Activated T-cell treated with anti-CD3 and anti-CD28 coated beads, Interleukin-2, amount 50 U/mL, for 72 hours (primary cell): ENCODE measurements at places on chromosomes 3 and 15. TPM values are rescaled to one million over a fixed set of nuclear protein-coding genes. Genes with fewer than 3 reads are reported as not detected.

- H3K27me3 ChIP-seq = peaks cover 6% of the 10 kb centered on the region
- no peak overlapping the region for H3K4me3 ChIP-seq
- H3K4me1 ChIP-seq = no peaks in the 10 kb centered on the region
- peaks cover 4% of the 10 kb centered on the region for H3K36me3 ChIP-seq
- H3K27ac ChIP-seq = no peak overlapping the region
- no peak for DNase-seq
These were observed 3.9 kb upstream of the SAMD7 start for GRCh38 chr3:169907476-169907875.

DNA sequence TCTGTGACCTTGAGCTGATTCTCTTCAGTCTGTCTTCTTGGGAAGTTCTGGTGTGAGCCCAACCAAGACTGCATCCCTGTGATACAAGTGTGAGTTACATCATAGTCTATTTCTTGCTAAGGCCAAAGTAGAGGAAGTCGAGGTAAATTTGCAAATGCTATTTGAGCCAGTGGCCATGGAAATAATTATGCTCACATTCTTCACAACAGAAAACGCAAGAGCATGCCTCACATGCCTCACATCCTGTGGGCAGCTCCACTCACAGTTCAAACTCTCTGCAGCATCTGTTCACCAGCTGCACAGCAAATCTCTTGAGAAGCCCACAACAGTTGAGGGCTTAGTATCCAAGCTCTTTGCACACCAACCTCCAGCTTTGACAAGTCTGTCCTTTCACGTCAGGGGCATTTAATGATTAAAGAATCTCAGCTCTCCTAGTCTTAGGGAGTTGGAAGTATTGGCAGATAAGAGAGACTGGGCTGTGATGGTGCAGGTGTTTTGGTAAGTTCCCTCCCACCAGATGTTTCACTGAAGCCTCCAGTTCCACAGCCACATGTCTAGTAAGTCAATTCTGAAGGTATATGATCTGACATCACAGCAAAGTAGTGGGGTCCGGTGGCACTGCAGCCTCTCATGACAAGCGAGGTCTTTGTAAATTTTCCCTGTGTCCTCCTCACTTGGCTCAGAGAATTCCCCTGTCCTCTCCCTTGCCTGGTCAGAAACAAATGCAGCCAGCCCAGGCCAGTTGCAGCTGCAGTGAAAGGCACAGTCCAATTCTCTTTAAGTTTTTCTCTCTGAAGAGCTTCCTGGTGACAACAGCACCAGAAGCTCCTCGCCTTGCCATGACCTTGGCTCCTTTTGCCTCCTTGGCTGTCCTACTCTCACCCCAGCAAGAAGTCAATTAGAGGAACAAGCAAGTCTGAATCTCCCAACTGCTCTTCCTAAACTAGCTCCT lies 166.1 kb downstream of the SSR3 start:
- no peaks in the 10 kb centered on the region for H3K4me1 ChIP-seq
- DNase-seq = no peak
- peaks cover 16% of the 10 kb centered on the region for H3K27me3 ChIP-seq
- H3K36me3 ChIP-seq = no peaks in the 10 kb centered on the region
- no peak overlapping the region for H3K27ac ChIP-seq

DNA sequence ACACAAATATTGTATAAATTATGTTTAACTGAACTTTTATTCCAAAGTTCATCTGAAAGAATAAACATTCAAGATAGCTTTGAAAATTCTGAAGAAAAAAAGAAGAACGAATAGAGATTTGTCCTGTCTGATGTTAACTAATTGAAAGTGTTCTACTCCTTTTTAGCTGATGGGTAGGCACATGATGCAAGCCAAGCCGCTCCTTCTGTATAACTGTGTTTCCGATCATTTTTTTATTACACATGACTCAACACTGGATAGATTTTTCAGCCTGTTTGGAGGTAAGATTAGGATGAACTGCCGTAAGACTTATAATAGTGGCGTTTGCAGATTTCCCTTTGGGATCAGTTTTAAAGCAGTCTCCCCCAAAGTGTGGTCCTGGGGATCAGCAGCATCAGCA lies 19.0 kb downstream of the NSUN3 start:
- peaks cover 2% of the 10 kb centered on the region for H3K36me3 ChIP-seq
- peaks cover 37% of the 10 kb centered on the region for H3K4me1 ChIP-seq
- H3K27ac ChIP-seq = no peak overlapping the region

- no peak overlapping the region for H3K27ac ChIP-seq
- no peaks in the 10 kb centered on the region for H3K36me3 ChIP-seq
- H3K4me1 ChIP-seq = peaks cover 10% of the 10 kb centered on the region
- no peak for DNase-seq
- peaks cover 48% of the 10 kb centered on the region for H3K27me3 ChIP-seq
- H3K4me3 ChIP-seq = peak overlapping the region; percentile 77
These were observed 1.0 kb downstream of the LRRC2 start for GRCh38 chr3:46565077-46565476.

- no peak overlapping the region for H3K4me3 ChIP-seq
- no peaks in the 10 kb centered on the region for H3K4me1 ChIP-seq
- DNase-seq = peak; percentile 7
- H3K27ac ChIP-seq = no peak overlapping the region
- no peaks in the 10 kb centered on the region for H3K36me3 ChIP-seq
These were observed 84.2 kb upstream of the ABHD2 start for GRCh38 chr15:89003865-89004725.

- no peak for DNase-seq
- no peak overlapping the region for H3K4me3 ChIP-seq
- H3K27me3 ChIP-seq = no peaks in the 10 kb centered on the region
- H3K27ac ChIP-seq = no peak overlapping the region
These were observed 40.6 kb upstream of the TNFAIP8L3 start for GRCh38 chr15:51135276-51135675.

DNA sequence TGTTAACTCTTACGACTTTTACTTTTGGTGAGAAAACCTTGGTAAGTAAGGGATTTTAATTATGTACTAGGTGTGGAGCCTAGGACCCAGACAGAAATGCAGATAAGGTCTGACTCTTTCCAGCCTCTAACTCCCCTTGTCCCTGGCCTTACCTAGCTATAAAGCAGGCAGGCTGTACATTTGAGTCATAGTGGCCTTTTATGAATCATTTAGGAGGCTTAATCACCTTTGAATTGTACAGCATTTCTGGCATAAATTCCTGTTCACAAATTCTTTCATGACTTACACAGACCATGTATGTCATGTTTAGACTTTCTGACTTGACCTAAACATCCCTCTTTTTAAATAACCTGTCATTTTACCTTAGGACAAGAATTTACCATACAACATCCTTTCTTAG lies 47.4 kb downstream of the CHCHD4 start:
- peaks cover 20% of the 10 kb centered on the region for H3K27me3 ChIP-seq
- H3K4me3 ChIP-seq = no peak overlapping the region
- H3K4me1 ChIP-seq = peaks cover 8% of the 10 kb centered on the region
- DNase-seq = no peak
- H3K36me3 ChIP-seq = peaks cover 1% of the 10 kb centered on the region
- no peak overlapping the region for H3K27ac ChIP-seq

DNA sequence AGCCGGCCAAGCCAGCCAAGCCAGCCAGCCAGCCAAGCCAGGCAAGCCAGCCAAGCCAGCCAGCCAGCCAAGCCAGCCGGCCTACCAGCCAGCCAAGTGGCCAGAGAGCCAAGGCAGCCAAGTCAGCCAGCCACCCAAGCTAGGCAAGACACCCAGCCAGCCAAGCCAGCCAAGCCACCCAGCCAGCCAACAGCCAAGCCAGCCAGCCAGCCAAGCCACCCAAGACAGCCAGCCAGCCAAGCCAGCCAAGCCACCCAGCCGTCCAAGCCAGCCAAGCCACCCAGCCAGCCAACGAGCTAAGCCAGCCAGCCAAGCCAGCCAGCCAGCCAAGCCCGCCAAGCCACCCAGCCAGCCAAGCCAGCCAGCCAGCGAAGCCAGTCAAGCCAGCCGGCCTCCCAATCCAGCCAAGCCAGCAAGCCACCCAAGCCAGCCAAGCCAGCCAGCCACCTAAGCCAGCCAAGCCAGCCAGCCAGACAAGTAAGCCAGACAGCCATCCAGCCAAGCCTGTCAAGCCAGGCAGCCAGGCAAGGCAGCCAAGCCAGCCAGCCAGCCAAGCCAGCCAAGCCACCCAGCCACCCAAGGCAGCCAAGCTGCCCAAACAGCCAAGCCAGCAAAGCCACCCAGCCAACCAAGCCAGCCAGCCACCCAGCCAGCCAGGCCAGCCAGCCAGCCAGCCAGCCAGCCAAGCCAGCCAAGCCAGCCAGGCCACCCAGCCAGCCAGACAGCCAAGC lies 200.5 kb downstream of the GOLGA6L6 start:
- DNase-seq = no peak
- no peak overlapping the region for H3K27ac ChIP-seq
- H3K4me1 ChIP-seq = no peaks in the 10 kb centered on the region
- H3K36me3 ChIP-seq = no peaks in the 10 kb centered on the region

- H3K27ac ChIP-seq = peak overlapping the region; percentile 91
- no peak for DNase-seq
- H3K4me3 ChIP-seq = peak overlapping the region; percentile 81
- peaks cover 96% of the 10 kb centered on the region for H3K4me1 ChIP-seq
- no peaks in the 10 kb centered on the region for H3K27me3 ChIP-seq
These were observed 204.9 kb downstream of the TNIK start for GRCh38 chr3:171255236-171255806.

DNA sequence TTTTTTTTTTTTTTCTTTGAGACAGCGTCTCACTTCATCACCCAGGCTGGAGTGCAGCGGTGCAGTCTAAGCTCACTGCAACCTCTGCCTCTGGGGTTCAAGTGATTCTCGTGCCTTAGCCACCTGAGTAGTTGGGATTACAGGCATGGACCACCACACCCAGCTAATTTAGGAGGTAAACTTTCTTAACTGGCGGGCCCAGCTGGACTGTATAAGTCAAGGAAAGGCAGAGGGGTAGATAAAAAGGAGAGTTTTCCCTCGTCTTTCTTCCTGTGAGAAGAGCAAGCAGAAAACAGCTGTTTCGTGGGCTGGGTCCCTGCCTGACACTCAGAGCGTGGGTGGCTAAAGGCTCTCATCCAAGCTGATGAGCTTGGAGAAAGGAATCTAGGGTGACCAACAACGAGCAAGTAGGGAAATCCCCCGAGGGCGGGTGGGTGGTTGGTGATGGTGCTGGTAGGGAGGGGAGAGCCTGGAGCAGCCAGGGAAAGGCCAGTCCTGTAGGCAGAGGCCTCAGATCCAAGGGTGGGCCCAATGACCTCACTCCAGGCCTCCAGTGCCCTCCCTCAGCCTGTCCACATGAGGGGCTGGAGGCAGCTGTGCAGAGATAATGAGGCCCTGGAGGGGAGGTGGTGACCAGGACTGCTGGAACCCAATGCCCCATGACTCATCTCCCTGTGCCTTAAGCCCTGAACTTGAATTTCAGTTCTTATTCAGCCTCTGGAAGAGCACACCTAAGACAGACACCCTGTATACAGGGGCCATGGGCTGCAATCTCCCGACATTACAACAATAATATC lies 43.1 kb upstream of the LIMD1 start:
- no peak overlapping the region for H3K4me3 ChIP-seq
- H3K27me3 ChIP-seq = no peaks in the 10 kb centered on the region
- H3K4me1 ChIP-seq = peaks cover 16% of the 10 kb centered on the region
- DNase-seq = no peak
- no peak overlapping the region for H3K27ac ChIP-seq

DNA sequence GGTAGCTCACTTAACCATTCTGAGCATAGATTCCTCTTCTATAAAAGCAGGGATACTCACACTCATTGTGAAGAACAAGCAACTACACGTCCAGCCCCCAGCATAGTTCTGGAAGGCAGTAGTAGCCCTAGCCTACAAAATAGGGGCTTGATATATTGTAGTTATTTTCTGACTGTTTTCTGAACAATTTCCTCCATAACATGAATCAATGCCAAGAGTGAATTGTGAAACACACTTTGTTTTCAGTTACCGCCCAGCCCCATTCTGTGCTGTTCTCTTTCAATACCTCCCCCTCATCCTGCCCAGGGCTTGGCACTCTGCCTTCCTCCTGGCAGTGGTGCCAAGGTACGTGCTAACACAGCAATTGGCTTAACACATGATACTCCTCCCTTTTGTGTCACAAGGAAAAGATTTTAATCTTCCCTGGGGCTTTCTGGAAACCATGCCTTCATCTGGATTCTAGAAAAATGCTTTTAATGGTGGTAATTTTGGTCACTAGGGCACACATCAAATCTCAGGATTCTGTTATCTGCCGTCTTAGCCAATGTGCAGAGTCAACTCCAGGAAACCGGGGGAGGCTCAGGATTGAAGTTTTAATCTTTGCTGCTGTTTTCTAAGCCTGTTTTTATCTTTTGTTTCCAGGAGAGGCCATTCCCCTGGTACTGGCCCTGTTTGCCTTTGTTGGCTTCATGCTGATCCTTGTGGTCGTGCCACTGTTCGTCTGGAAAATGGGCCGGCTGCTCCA lies 37.2 kb downstream of the IL20RB start:
- H3K4me3 ChIP-seq = no peak overlapping the region
- no peaks in the 10 kb centered on the region for H3K36me3 ChIP-seq

- H3K27ac ChIP-seq = peak overlapping the region; percentile 94
- peaks cover 14% of the 10 kb centered on the region for H3K36me3 ChIP-seq
- no peak for DNase-seq
- peak overlapping the region; percentile 92 for H3K4me3 ChIP-seq
- peaks cover 72% of the 10 kb centered on the region for H3K4me1 ChIP-seq
These were observed 6.2 kb downstream of the UBE2E1 start for GRCh38 chr3:23811919-23812318.

DNA sequence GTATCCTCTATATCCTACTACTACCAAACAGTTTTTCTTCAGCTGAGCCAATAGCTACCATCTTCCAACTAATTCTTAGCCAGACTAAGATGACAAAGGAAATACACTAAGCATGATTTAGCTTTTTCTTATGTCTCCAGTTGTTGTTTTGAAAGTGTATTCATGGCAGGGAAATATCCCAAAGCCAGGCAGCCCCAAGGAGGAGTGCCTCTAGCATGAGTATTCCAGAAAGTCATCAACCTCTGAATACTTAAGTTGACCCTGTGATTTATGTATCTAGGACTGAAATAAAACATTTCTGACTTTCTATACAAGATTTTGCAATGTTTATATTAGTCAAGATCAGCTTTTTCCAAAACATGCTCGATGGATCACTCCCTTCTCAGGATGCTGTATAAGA lies 449.1 kb downstream of the IL5RA start:
- H3K4me1 ChIP-seq = no peaks in the 10 kb centered on the region
- no peak overlapping the region for H3K4me3 ChIP-seq
- no peak for DNase-seq
- H3K27ac ChIP-seq = no peak overlapping the region

DNA sequence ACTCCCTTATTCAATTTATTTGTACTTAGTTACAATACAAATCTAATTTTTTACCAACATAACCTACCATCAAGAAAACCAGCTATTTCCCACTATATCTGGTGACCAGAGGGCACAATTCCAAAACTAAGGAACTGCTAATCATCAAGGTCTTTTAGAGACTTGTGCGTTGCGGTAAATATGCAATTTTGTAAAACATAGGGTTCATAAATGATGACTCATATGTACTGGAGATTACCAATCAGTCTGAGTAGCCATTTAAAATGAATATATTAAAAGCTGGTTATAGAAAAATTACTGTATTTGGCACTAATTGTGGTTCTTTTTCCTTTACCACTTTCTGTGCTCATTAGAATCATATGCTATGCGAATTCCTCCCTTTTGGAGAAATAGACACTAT lies 859.6 kb downstream of the ROBO1 start:
- H3K4me3 ChIP-seq = no peak overlapping the region
- H3K36me3 ChIP-seq = no peaks in the 10 kb centered on the region
- H3K27ac ChIP-seq = no peak overlapping the region
- no peaks in the 10 kb centered on the region for H3K27me3 ChIP-seq

GRCh38 chr3:112411425-112411824 lies 78.5 kb downstream of the CD200 start:
- H3K4me1 ChIP-seq = peaks cover 39% of the 10 kb centered on the region
- H3K36me3 ChIP-seq = no peaks in the 10 kb centered on the region
- peaks cover 7% of the 10 kb centered on the region for H3K27me3 ChIP-seq
- no peak overlapping the region for H3K4me3 ChIP-seq

The CPN2 gene
- total RNA-seq = not detected

The SLC27A2 gene
- total RNA-seq = 33.5 TPM

The ISLR gene
- not detected for total RNA-seq

The PIERCE2 gene
- not detected for total RNA-seq

The TERC gene
- 5.6 TPM for total RNA-seq
